Anterior cingulate cortex (tissue), 58 donors: ENCODE measurements at places on chromosomes 7 and 10.

DNA sequence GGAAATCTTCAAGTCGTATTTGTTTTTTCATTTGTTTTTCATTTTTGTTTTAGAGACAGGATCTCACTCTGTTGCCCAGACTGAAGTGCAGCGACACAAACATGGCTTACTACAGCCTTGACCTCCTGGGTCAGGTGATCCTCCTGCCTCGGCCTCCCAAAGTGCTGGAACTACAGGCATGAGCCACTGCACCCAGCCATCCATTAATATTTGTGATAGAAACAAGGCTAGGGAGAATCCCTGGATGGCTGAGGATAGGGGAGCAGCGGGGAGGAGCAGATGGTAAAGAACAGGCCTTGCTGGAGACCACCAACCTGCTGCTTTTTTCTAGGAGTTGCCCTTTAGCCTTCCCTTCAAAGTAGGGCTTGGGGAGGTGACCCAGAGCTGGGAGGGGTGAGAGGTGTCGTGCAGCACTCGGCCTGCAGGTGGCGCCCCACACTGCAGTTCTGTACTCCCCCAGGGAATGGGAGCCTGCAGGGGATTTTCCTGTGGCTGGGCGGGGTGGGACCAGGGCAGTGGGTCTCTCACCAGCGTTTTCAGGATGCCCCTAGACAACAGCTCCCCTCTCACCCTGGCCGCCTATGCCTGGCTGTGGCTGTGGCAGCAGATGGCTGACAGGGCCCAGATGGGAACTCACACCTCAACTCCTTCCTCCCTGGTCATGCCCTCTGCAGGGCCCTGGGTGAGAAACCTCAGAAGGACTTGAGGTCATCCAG is 12.6 kb upstream of the CDH23 start:
- DNase-seq = peak; percentile 12

DNA sequence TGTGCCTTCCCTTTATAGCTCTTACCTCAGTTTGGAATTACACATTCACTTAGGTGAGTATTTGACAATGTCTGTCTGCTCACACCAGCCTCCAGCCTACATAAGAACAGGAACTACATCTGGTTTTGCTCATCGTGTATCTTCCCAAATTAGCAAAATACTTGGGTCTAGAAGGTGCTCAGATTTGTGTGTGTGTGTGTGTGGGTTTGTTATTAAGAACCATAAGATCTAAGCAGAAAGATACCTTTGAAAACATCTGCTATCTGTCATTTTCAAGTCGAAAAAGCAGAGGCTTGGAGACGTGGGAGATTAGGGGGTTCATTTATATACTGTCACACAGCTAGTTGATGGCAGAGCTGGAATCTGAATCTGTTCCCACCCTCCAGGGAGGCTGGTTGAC is 14.8 kb upstream of the LAMB4 start:
- DNase-seq = no peak

- DNase-seq = peak; percentile 5
Observed at GRCh38 chr7:149254181-149254858, 7.7 kb upstream of the ZNF783 start.

GRCh38 chr10:86346799-86347665 is 19.6 kb downstream of the GRID1 start:
- DNase-seq = no peak

GRCh38 chr10:78299851-78300468 is 266.3 kb downstream of the RPS24 start:
- no peak for DNase-seq

DNA sequence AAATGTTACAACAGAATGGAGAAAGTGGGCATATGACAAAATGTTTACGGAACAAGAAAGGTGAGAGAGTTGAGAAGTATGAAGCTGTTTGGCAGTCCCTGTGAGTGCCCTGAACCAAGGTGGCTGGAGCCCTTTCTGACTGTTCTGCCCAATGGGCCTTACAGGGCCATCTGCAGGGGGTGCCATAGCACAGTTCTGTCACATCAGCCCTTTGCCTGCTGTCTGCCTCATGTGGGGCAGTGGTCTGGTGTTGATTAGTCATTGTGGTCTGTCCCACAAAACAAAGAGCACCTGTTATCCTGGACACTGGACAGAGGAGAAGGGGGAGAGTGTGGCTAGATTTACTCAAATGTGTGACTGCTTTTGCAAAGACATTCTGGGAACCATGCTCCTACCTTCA is 51.5 kb upstream of the OSBPL3 start:
- no peak for DNase-seq

DNA sequence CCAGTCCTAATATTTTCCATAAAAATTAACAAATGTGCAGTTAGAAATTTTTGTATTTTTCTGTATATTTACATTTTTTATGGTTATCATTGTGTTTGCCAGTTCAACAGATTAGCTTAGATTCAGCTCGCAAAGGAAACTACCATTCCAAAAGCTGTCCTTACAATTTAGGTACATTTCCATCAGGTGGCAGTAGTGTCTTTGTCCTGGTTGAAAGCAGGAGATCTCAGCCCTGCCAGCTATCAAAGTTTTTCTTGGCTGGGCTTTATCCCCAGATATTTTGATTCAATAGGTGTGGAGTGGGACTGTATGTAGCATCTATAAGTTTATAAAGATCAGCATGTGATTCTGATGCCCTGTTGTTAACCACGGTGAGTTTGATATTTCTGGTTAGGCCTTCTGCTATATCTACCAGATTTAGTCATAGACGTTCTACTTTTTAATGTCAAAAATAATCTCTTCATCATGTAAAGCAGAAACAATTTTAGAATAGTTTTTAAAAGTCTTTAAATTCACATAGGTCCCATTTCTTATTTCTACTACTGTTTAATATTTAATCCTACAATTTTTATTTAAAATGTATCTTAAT is 15.5 kb upstream of the ICA1 start:
- no peak for DNase-seq

GRCh38 chr7:140661124-140661523 is 11.6 kb upstream of the ADCK2 start:
- DNase-seq = no peak

GRCh38 chr7:1800902-1801301 is 130.8 kb downstream of the ELFN1 start:
- DNase-seq = no peak

DNA sequence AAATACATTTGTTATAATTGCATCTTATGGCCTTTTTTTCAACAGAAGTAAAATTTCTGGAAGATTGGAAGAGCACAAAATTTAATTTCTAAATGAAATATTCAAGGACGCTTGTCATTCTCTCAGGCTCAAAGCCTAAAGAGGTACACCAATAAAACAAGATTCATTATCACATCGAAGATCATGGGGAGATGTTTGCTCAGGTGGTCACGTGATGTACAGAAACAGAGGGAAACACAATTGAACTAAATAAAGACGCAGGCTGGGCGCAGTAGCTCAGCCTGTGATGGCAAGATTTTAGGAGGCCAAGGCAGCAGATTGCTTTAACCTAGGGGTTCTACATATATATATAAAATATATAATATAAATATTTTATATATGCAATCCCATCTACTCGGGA is 37.3 kb upstream of the TMEM254 start:
- no peak for DNase-seq

GRCh38 chr10:113550365-113550764 is 2.5 kb upstream of the HABP2 start:
- no peak for DNase-seq

GRCh38 chr7:156504006-156504405 is 136.6 kb upstream of the RNF32 start:
- DNase-seq = no peak

DNA sequence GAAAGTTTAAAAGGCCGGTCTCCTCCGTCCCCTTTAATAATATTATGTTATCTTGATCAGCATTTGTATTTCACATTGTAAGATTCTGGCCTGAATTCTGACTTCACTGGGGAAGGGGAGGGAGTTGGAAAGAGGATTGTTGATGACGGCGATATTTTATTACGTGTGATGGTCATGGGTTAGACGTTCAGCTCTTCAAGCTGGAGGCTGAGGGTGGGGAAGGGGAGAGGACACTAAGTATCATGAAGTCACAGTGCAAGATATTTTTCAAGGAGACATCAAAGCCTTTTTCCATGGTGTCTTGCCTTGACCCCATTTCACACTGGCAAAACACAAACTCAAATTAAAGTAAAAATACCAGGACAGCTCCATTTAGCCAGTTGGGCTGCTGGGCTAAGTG is 126.7 kb downstream of the WDR11 start:
- no peak for DNase-seq

GRCh38 chr10:84310470-84310869 is 17.9 kb upstream of the CCSER2 start:
- no peak for DNase-seq

DNA sequence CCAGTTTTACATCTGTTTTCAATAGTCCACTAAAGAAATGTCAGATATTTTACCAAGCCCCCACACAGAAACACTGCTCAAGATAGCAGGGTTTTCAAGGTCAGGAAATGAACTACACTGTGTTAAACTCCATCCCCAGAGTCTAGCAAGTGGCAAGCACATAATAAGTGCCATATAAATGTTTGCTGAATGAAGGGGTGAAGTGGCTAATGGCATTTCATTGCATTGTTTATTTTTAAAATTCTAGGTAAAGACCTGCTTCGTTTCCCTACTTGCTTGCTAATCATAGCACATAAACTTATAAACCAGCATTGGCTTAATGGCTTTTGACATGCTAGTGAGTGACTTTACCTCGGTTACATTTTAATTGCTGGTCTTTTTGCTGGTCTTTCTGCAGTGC is 322.6 kb downstream of the GRID1 start:
- no peak for DNase-seq

- no peak for DNase-seq
Observed at GRCh38 chr10:51188008-51188407, 113.7 kb downstream of the PRKG1 start.

- DNase-seq = no peak
Observed at GRCh38 chr7:158495216-158495615, 92.4 kb downstream of the PTPRN2 start.

DNA sequence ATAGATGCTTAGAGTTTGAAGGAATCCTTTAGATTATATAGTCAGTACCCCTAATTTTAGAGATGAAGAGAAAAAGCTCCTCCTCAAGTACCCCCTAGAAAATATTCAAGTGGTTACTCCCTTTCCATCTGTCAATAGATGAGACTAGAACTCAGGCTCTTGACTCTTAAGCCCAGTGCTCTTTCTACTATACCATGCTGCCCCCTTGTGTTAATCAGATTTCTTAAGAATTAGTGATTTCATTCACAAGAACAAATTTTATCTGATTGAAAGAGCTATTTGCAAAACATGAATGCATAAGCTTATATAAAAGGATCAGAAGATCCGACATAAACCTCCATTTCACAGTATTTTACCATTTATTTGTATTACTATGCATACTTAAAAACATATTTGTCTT is 179.3 kb downstream of the TFEC start:
- DNase-seq = no peak

DNA sequence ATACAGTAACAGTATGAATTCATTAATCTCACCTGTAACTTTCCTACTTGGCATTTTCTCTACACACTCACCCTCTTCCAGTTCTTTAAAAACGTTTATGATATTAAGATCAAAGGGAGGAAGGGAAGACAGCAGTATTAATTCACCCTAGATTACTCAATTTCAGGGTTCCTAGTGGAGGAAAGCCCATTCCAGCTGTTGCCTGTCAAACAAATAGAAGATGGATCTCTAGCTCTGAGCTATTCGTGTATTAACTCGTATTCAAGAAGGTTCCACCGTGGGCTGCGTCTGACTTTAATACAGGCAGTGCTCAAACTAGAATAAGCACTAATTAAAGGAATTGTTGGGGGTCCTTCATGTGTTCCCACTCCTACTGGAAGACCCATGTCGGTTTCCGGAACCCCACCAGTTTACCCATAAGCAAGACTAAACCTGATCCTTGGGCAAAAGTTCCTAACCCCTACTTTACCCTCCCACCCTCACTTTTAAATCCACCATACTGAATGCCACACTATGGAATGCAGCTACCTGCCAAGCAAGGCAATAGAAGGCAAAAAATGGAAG is 2.1 kb downstream of the NANOS1 start:
- DNase-seq = no peak

- DNase-seq = no peak
Observed at GRCh38 chr10:50807851-50808776, 68.4 kb downstream of the ASAH2B start.

DNA sequence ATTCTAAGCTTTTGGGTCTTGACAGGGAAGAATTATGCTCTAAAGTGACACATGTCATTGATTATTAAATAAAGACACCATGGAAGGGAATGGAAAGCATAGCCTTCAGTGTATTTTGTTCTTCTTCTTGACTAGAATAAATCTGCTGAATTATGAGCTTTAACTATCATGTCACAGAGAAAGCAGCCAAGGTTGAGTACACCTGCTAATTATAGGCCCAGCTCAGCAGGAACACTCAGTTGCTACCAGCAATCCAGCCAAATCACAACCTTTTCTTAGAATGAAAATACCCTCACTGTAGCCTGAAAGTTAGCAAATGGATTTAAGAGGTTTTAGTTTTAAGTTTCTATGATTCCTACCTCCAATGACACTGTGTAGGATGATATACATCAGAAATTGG is 225.3 kb upstream of the RHOBTB1 start:
- no peak for DNase-seq

- DNase-seq = no peak
Observed at GRCh38 chr7:6277476-6277875, 5.1 kb upstream of the CYTH3 start.

GRCh38 chr10:16852624-16853023 is 35.4 kb upstream of the RSU1 start:
- no peak for DNase-seq

GRCh38 chr10:89979726-89980125 is 278.3 kb downstream of the KIF20B start:
- no peak for DNase-seq

- no peak for DNase-seq
Observed at GRCh38 chr7:69070476-69070875, 527.8 kb upstream of the AUTS2 start.

DNA sequence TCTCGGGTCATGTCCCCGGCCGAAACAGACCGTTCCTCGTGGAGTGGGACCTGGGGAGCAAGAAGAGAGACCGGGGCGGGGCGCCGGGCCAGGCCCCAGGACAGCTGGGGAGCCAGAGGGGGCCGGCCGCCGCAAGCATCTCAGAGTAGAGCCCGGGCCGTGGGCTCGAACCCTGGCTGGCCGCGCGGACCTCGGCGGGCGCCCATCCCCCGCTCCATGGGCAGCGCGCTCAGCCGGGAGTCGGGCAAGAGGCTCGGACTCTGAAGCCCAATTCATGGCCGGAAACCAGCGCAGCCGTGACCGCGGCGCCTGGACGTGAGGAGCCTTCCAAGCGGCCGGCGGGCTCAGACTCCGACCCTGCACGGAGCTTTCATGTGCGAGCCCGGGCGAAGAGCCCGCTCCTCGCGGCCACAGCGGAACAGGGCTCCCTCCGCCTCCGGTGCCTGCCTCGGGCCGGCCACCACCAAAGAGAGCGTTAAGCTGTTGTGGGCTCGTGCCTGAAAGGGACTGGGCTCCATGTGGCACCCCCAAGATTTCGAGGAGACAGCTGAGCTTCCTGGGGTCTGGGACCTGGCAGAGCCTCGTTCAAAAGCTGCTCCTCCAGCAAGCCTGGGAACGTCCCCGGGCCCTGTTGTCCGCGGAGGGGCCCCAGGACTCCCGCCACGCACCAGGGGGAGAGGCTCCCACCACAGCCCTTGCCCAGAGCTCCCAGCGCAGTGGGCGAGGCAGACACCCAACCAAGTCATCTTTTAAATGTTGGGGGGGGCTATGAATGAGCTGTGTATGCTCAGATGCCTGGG is 757 bp upstream of the GRID1 start:
- DNase-seq = peak; percentile 42

GRCh38 chr10:9621216-9621615 is 1396.5 kb upstream of the CELF2 start:
- no peak for DNase-seq

- no peak for DNase-seq
Observed at GRCh38 chr10:24349379-24350001, 140.6 kb downstream of the KIAA1217 start.
